AG09319 (cell line): ENCODE measurements at places on chromosomes 2 and 18.

DNA sequence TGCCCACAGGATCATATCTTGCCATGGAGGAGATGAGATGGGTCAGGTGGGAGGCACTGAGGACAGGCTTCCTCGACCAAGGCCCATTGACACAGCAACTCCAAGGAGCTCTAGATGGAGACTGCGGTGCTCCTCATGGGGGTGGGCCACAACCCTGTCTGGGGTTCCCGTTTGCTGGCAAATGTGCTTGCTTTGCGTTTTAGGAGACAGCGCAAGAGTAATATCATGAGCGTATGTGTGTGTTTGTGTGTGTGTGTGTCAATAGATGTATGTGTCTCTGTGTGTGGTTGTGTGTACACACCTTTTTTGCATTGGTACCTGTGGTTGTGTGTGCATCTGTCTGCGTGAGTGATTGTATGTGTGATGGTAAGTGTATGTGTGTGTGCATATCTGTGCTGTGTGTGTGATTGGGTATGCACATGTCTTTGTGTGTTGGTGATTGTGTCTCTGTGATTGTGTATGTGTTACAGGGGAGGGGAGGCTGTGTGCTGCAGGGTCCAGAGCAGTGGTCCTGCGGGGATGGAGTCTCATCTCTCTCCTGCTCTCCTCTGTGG lies 4.4 kb downstream of the FBLN7 start:
- DNase-seq: no peak

DNA sequence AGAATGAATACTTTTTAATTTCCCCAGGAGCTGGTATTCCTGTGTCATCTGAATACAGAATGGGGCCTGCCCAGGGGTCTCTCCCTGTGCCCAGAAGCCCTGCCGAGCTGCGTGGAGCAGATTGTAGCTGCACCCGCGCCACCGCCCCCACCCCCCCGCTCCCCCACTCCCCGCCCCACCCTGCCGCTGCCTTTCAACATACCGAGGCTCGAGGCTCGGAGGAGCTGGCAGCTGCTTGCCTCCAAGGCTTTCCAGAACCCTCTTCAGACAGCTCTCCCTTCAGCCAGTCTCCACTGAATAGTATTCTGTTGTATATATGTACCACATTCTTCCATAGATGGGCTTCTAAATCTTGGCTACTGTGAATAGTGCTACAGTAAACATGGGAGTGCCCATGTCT lies 150.7 kb downstream of the TSN start:
- DNase-seq: no peak

DNA sequence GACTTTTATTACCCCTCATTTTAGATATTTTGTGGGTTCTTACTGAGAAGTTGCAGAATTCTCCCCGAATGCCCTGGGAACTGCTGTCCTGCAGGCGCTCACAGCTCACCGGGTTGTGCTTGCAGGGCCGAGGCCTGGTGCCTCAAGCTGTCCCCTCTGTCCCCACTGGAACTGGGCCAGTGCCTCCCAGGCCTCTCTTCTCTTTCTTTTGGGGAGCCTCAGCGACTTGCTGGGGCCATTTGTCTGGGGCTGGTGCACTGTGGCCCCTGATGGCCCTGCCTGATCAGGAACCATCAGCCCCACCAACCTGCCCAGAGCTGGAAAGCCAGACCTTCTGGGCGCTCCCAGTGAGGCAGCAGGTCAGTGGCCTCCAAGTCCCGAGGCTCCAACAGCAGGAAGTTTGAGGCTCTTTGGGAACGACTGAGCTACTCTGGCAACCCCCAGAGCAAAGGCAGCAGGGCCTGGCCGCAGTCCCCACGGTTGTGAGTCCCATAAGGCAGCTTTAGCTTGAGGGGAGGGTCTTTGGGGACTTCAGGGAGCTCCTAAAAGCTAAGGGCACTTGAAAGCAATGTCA lies 14.7 kb upstream of the NEU4 start:
- no peak for DNase-seq

GRCh38 chr2:46148369-46148736 lies 148.9 kb upstream of the EPAS1 start:
- DNase-seq: no peak

DNA sequence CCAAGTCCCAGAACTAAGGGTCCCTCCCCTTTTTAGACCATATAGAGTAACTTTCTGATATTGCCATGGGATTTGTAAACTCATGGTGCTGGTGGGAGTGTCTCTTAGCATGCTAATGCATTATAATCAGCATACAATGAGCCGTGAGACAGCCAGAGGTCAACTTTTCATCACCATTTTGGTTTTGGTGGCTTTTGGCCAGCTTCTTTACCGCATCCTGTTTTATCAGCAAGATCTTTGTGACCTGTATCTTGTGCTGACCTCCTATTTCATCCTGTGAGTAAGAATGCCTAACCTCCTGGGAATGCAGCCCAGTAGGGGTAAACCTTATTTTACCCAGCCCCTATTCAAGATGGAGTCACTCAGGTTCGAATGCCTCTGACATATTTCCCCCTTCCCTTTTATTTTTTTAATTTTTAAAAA lies 148.2 kb downstream of the PHLPP1 start:
- peak; percentile 31 for DNase-seq

GRCh38 chr2:172108587-172108930 lies 5.9 kb upstream of the DLX2 start:
- no peak for DNase-seq

DNA sequence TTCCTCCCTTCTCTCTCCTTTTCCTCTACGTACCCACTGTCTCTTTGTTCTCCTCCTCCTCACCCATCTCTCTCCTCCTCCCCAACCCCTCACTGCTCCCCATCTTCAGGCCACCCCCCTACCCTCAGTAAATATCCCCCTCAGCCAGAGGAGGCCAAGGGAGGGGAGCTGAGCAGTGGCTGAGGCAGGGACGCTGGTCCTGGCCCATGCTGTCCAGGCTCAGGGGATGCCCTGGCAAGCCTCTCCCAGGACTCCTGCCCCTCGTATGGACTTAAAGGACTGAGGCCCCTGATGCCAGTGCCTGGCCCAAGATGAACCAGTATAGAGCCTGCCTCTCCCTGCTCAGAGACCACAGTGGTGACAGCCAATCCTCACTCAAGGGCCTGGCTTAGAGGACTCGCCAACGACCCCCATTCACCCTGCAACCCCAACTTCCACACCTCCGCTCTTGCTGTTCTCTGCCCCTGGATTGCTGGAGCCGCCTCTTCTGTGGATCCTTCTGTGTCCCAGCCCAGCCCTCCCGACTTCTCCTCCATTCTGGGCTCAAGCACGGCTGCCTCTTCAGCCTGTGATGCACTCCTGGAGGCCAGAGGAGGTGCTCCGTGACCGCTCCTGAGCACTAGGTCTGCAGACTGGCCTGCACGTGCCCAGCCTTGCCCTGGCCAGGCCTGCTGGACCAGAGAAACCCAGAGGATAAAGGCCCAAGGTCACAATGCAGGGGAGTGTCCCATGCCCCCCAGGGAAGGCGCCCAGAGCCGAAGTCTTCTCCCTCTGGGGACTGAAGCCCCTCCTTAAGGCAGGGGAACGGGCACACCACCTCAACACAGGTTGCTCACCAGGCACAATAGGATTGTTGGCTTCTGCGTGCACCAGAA lies 9.5 kb upstream of the DUSP2 start:
- DNase-seq: no peak

DNA sequence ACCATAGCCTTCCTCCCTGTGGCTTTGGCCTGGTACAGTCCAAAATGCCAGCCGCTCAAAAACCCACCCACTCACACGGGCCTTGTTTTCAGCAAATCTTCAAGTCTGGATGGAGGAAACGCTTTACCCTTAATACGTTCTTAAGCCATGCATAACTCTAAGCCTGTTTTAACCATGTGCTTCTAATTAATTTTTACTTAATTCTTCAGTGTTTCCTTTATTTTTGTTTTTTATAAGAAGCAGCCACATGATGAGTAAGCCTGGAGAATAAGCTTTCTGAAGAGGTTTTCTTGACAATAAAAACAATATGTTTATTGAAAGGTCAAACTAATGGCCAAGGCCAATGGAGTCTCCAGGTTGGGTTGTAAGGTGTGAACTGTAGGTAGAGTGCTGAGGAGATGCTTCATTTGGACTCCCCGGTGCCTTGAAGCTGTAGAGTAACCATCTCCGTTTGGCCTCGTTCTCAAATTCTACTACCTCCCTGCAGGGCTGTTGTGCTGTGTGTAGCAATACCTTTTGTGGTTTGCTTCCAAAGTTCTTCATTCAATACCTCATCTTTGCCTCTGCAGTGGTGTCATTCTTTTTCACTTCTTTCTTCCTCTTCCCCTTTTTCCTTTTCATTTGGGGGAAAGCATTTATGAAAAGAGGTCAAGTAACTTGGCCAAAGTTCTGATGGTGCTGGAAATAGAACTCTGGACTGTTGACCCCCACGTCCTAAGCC lies 113.7 kb downstream of the PRKCE start:
- DNase-seq: no peak

DNA sequence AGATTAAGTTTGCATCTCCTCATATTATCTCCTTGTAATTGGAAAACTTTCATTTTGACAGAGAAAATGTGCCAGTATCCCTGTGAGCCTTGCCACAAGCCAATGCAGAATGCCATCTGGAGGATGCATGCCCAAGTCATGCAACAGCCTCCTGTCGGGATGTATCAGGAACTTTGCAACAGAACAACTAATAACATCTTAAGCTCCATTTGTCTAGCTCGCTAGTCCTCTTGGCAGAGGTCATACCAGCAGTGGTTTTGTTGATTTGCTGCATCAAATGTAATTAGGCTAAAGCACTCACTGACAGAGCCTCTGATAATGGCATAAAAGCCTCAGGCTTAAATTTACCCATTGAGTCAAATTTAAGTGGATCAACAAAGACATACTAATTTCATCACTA lies 125.8 kb downstream of the UBE2E3 start:
- DNase-seq: peak; percentile 11

GRCh38 chr2:229640636-229641035 lies 73.7 kb downstream of the DNER start:
- DNase-seq: no peak

GRCh38 chr2:126275098-126275497 lies 380.9 kb upstream of the GYPC start:
- DNase-seq: no peak

GRCh38 chr18:75128911-75129716 lies 79.8 kb downstream of the PTGR3 start:
- DNase-seq: no peak

- DNase-seq: no peak
These were observed 156.7 kb downstream of the CPS1 start for GRCh38 chr2:210713122-210713521.

DNA sequence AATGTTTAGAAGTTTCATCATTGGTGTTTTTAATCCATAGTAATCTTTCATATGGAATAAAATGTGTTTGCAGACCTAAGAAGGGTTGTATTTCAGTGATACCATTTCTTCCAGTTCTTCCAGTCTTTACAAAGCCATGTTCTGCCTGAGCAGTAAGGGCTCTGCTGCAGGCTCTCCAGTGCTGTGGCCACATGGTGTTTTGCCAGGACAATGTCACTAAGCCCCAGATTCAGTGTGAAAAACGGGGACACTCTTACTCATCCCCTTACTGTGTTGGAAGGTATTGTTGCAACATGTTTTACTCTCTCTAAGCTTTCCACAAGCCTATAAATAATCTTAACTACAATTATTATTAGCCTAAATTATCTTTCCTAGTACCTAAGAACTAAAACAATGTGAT lies 481.4 kb upstream of the CDH7 start:
- no peak for DNase-seq

- DNase-seq: no peak
These were observed 48.7 kb downstream of the LYPD1 start for GRCh38 chr2:132621131-132621875.

- DNase-seq: no peak
These were observed 640 bp downstream of the SPTBN1 start for GRCh38 chr2:54456612-54457322.

DNA sequence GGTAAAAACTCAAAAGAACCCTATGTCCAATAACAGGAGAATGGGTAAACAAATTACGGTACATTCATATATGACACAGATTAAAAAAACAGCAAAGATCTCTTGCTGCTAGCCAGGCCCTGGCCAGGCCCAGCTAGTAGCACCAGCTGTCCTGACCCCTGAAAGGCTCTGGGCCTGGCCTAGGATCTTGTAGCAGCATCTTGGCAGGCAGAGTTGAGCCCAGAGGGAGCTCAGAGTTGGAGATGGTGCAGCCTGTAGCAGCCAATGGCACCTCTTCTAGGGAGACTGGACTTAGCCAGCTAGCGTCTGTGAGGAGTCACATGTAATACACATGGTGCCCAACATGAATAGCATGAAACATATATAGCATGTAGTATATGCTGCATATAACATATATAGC lies 69.1 kb downstream of the HS6ST1 start:
- DNase-seq: no peak

GRCh38 chr2:2324119-2324518 lies 7.0 kb downstream of the MYT1L start:
- DNase-seq: no peak

GRCh38 chr18:36798738-36799473 lies 29.9 kb downstream of the TPGS2 start:
- no peak for DNase-seq

- DNase-seq: no peak
These were observed 951.1 kb upstream of the CNTNAP5 start for GRCh38 chr2:123073956-123074355.

DNA sequence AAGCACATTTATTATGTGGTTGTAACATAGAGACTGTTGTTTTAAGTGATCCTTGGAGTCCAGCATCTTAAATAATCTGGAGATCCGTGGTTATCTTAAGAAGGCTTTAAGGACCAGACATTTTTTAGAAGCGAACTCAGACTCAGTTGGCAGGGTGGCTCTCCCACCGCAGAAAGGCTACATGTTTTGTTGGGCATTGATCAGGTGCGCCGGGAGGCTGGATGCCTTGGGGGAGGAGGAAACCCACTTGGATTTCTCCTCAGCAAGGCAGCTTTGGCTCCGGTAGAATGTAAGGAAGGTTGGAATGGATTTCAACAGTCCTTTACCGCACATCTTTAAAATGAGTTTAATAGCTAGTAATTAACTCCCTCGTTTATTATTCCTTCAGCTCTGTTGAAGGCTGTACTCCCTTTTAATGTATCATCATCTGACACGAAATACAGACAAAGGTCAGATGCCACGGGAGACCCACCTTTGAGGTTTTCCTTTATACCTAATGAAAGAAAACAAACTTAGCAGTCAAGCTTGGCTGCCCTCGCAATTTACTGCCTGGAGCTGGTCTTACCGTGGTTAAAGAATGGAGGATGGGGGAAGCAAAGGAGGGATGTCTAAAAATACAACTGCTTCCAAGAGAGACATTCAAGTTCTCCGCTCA lies 1.2 kb downstream of the TMEM200C start:
- no peak for DNase-seq

- DNase-seq: no peak
These were observed 4.3 kb downstream of the ZFAND2B start for GRCh38 chr2:219210886-219211362.

- no peak for DNase-seq
These were observed 1.1 kb upstream of the PPP3R1 start for GRCh38 chr2:68253219-68254068.

DNA sequence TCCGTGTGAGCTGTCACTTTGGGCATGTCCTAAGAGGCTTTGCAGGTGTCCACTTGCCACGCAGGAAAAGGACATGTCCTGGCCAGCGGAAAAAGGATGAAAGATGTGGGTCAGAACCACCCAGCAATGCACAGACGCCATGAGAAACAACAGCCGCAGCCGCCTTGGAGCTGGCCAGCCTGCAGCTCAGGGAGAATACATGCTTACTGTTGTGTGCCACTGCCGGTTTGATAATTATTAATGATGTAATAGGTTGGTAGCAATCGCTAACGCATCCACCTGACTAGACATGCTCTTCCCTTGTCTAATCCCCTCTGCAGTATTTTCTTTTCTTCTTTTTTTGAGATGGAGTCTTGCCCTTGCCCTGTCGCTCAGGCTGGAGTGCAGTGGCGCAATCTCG lies 221.7 kb downstream of the HAUS1 start:
- DNase-seq: no peak
